Dorsolateral prefrontal cortex (tissue), 122 donors: ENCODE measurements at places on chromosomes 4 and X. TPM values are rescaled to one million over a fixed set of nuclear protein-coding genes. Genes with fewer than 3 reads are reported as not detected.

Gene XKRX
- 0.72 TPM for total RNA-seq

DNA sequence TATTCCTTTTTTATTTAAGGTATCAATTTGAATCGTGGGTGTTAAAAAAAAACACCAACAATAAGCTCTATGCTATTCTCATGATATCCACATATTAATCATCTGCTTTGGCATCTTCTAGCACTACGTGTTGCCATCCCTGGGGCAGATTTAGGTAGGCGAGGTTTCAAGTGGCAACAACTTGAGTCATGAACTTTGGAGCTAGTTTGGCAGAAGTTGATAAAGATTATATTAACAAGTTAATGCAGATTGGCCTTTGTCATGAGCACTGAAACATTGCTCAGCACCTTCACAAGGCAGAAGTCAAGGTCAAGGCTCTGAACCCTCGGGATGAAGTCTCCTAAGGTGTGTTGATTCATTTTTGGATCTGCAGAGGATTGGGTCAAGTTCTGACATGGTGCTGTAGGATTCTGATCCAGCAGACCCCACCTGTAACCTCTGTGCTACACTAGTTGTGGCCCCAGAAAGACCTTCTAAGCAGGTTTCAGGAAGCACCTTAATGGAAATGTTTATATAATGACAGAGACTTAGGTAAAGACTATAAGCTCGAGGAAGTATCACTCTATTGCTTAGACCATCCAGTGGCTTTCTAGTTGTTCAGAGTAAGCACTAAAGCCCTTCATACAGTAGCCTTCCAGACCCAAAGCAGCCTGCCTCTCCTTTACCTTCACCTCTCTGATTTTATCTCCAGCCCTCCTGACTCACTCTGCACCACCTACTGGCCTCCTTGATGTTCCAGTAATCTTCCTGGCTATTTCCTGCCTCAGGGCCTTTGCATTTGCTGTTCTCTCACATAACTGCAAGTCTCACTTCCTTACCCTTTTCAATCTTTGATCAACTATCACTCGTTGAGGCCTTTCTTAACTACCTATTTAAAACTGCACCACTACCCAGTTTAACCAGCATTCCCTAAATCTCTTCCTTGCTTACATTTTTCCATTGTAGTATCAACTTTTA, 117.0 kb upstream of the SLC4A4 start:
- no peak for DNase-seq

GRCh38 chr4:111695677-111696076, 449.6 kb upstream of the FAM241A start:
- no peak for DNase-seq

DNA sequence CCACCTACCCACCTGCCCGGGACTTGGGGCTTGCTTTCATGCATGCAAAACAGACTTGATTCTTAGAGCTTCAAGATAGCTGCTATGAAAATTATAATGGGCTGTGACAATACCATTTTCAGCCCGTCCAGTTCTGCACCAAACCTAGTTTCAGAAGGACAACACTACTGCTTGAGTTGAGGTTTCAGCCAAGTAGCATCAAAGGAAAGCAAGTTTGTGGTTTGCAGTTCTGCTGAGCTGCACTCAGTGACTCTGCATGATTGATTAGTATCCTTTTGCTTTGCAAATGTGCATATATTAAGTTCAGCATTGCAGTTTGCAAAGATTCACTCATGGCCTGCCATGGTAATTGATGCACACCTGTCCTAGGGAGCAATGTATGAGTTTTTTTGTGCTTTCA, 442.7 kb downstream of the RPA4 start:
- no peak for DNase-seq

DNA sequence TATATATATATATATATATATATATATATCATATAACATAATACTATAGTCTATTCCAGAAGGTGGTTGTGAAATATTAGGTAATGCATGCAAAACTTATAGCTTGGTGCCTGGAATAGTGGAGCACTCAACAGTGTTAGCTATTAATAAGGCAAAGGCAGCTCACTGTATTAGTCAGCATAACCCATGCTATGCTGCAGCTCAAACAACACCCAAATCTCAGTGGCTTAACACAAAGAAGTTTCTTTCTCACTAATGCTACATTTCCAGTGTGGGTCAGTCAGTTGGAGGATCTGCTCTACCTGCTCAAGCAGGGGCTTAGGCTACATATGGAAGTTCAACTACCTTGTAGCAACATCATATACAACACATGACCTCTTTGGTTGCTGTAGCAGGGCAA, 5.2 kb upstream of the RPGR start:
- no peak for DNase-seq

Gene DSPP
- total RNA-seq: not detected

Gene NUP54
- total RNA-seq: 46.8 TPM

Gene TMEM129
- total RNA-seq: 35.9 TPM

Gene HADH
- 26.9 TPM for total RNA-seq

Gene NDP
- 21.6 TPM for total RNA-seq

DNA sequence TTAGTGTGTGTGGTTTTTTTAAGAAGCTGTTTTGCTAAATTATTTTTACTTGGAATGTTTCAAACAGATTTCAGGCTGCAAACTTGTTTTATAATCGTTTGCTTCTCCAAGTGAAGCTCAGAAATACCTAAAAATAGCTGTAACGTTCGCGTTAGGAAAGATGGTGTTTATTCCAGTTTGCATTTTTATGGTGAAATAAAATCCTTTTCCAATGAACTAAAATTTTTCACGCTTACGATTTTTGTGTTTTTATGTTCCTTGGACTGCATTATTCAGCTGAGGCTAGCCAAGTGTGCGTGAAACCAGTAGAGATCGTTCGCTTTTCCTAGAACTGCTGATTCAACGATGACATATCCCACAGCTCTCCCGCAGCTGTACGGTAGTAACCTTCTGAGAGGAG, 10.9 kb downstream of the AKAP17A start:
- DNase-seq: no peak
